NCI-H1105 treated with DMSO at 0.1 percent for 48 hours (cell line): ENCODE measurements at places on chromosomes 6 and 20.

- DNase-seq, result peak; percentile 58
These were observed 212.7 kb upstream of the AGPAT4 start for GRCh38 chr6:161486361-161487216.

DNA sequence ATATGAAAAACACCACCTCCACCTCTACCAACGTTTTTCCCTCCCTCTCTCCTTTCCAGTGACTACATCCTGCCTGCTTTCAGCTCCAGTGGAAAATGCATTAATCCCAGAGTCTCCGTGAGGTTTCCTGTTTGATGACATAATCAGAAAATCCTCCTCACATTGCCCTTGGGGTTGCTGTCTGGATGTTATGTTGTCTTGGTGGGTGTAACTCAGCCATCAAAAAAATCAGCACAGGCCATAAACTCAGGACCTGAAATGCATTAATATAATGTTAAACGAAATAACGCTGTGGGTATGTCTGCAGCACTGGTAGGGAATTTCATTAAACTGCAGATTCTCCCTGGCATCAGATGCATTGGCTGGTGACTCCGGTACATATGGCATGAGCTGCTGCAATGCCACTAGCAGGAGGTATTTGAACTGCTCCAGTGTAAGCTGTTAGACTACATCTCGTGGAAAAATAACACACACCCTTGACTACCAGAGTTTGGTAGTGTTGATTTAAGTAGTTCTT, 297.8 kb downstream of the PRL start:
- no peak for DNase-seq

DNA sequence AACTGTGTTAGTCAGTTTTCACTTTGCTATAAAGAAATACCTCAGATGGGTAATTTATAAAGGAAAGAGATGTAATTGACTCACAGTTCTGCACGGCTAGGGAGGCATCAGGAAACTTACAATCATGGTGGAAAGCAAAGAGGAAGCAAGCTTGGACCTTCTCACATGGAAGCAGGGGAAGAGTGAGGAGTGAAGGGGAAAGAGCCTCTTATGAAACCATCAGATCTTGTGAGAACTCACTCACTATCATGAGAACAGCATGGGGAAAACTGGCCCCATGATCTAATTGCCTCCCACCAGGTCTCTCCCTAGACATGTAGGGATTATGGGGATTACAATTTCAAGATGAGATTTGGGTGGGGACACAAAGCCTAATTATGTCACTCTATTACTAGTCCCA, 41.3 kb upstream of the PLAGL1 start:
- DNase-seq, result no peak

- no peak for DNase-seq
These were observed 15.8 kb upstream of the GPR63 start for GRCh38 chr6:96853083-96853482.

DNA sequence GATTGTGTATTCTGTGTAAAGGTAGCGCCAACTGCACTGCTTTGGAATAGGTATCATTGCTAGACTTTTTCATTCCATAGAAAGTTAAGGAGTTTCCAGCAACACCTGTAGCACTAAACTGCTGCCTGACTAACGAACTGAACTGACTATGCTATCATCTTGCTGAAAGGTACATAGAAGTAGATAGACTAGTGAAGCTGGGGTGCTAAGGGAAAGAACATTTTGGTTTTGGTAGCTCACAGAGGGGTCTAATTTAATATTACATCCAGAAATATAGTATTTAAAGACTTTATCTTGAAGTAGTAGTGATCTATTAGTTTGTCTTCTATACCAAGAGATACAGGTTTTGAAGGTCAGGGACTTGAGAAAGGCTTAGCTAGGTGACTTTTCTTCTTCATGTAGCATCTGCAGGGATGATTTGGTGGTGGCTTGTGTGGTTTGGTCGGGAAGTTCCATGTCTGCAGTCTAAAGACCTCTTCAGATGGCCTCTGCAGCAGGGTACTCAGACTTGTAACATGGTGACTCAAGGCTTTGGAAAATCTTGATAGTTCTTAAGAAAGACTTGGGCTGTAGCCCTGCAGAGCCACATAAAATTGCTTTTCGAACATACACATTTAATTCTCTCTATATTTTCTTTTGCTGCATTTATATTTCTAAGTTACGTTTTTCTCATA, 10.2 kb downstream of the SENP6 start:
- DNase-seq, result no peak

- no peak for DNase-seq
These were observed 81.7 kb downstream of the QKI start for GRCh38 chr6:163496205-163496604.

DNA sequence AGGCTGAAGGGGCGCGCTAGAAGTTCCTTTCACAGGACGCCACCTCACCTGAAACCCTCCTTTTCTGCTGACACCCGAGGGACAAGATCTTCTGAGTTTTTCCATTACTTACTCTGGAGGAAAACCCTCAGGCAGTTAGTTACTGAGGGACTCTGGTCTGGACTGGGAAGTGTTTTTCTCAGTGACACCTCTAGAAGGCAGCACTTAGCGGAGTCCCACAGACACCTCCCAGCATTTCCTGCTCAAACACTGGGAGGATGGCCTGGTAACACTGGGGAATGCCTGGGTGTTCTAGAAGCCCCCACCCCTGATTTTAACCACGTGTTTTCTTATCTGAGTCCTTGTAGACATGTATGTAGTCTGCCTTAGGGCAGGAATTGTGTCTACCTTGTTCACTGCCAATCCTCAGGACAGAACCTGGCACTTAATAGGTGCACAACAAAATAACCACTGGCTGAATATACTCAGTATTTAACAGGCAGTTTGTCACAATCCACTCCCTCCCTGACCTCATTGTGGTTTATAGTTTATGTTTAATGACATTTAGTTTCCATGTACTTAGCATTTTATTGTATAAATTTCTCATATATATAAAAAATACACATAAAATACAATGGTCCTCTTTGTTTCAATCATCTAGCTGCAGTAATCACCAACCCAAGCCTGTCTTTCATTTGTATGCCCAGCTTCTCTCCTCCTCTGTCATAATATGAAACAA, 4.8 kb downstream of the GSTA3 start:
- no peak for DNase-seq

DNA sequence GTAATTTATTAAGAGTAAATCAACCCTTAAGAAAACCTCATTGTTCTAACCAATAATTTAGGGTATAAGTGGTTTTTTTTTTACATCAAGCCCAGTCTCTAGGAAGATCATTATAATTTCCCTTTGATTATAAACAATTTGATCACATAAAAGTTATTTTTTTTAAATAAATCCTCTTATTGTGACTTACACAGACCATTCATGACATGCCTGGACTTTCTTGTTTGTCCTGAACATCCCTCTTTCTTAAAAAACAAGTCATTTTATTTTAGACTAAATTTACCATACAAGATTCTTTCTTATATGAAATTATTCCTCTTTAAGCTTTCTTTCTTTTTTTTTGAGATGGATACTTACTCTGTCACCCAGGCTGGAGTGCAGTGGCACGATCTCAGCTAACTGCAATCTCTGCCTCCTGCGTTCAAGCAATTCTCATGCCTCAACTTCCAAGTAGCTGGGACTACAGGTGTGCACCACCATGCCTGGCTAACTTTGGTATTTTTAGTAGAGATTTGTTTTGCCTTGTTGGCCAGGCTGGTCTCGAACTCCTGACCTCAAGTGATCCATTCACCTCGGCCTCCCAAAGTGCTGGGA, 53.6 kb upstream of the AGPAT4 start:
- DNase-seq, result no peak

DNA sequence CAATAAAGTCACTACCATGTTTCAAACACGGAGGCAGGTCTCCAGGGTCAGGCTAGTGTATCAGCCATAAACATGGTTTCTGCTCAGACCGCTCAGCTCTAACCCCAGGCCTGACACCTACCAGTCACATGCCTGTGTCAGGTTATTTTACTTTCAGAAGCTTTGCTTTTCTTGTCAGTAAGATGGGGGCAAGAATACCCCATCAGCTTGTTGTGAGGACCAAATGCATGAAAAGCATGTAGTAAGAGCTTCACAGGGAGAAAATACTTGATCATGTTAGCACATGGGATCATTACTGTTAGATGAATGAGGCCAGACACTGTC, 65.2 kb upstream of the PIM1 start:
- DNase-seq, result no peak

DNA sequence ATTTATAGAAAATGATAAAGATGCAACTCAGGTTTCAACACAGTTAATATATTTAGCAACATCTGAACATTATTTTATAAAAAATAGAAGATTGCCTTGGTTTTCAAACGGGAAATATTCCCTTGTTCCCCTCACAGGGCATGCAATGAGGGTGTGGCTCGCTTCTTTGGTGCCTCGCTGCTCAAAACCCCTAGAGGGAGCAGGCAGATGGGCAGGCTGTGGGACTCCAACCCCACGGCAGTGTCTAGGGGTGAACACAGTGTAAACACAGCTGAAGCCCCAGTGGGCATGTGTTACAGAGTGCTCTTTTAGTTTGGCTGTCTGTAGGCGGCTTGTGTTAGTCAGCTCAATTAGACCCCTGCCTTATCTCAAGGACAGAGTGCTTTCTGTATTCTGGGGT, 560.8 kb upstream of the IMPG1 start:
- no peak for DNase-seq

DNA sequence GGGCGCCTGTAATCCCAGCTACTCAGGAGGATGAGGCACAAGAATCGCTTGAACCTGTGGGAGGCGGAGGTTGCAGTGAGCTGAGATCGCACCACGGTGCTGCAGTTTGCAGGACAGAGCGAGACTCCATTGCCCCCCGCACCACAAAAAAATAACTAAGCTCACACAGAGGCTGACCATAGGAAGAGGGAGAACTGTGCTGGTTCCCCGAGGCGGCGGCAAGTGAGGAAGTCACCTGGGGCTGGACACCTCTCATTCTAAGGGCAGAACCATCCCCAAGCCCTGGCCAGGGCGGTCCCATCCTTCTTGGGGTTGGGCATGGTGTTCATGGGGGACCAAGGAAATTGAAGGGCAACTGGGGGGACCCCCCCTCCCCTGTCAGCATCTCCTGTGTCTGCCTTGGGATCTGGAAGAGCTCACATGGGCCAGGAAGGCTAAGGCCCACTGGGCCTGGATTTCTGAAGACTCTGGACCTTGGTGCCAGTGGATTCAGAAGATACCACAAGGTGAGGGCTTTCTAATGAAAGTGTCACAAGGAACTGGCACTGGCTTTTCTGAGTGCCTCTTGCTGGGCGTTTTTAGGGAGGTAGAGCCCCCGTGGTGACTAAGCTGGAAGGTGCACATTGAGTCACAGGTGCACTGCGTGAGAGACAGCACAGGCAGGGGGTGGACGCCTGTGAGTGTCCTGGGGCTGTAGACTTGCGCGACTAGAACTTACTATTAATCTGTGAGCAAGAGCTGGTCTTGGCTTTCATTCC, 11.5 kb downstream of the IRF4 start:
- no peak for DNase-seq

DNA sequence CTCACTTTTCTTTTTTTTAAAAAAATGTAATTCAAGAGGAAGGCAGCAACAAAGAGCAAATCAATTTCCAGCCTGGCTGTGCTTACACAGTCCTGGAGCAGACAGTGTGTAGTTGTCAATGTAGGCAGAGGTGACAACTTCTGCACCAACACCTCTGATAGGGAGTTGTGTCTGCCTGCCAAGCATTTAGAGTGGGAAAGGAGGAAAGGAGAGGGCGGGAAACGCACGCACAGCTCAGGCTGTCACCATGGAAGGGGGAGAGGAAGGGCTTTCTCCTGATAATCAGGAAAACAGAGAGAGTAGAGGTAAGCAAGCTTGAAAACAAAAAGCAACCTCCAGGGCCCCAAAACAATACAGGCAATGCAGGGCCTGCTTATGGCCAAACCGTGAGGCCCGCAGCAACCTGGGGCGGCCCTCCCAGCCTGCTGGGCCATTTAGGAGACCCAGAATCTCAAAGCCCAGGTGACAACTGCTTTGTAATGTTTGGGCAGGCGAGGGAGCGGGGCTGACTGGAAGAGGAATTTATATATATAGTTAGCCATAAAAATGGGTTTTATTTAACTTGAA, 41.5 kb upstream of the GFOD1 start:
- DNase-seq, result no peak

DNA sequence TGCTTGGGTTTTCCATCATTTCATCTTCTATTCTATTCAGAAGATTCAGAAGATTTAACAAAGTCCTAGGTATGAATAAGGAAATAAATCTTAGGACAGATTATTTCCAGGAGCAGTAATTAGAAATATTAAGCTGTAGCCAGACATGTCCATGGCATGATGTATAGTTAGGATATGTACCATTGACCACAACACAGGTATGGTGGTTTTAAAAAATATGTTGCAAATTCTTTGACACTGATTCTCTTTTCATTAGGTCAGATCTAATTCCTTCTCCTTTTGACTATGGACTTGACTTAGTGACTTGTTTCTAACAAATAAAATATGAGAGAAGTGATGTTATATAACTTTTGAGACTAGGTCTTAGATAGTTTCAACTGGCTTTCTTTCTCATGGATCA, 23.5 kb upstream of the PDE7B start:
- DNase-seq, result no peak

GRCh38 chr20:1345030-1345755, 16.3 kb upstream of the SDCBP2 start:
- DNase-seq, result no peak

DNA sequence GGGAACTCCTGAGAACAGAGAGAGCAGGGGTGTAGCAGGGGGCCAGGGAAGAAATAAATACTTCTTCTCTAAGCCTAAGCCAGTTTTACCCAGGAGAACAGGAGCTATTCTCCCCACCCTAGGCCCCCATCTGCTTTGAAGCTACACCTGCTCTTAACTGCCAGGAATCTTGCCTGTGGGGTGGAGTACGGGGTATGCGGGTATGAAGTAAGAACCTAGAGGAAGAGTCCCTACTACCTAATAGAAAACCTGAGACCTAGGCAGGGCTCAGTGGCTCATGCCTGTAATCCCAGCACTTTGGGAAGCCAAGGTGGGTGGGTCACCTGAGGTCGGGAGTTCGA, 1.5 kb downstream of the SLC29A1 start:
- DNase-seq, result no peak

DNA sequence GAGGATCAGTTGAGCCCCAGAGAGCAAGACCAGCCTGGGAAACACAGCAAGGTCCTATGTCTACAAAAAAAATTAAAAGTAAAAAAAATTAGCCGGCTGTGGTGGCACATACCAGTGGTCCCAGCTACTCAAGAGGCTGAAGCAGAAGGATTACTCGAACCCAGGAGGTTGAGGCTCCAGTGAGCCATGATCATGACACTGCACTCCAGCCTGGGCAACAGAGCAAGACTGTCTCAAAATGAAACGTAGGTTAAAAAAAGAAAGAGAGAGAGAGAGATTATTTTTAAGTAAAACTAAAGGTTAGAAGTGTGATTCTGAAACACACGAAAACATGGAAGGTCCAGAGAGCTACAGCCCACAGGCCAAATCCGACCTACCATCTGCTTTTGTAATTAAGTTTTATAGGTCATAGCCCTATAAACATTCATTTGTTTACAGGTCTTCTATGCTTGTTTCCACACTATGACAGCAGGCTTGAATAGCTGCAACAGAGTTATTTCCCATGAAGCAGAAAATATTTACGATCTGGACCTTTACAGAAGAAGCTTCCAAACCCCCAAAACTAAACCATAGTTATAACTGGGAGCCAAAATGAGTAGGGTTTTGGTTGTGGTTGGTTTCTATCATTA, 279.7 kb downstream of the GMDS start:
- no peak for DNase-seq

- DNase-seq, result no peak
These were observed 28.6 kb upstream of the PBOV1 start for GRCh38 chr6:138246650-138247440.
